ENCODE measurements at places on chromosomes 6 and 20.

DNA sequence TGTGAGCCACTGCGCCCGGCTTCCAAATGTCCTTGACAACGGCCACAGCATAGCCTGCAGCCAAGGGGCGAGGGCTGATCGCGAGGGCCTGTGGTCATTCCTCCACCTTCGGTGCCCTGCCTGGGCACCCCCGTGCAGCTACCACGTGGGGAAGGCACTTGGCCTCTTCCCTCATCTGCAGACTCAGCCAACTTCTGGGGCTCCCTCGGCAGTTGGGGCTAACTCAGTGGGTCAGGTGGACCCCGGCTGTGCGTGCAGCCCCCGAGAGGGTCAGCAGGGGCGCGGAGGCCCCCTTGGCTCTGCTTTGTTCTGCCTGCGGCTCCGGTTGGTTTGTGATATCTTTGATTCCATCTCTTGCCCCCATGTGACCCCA lies 52.9 kb upstream of the BHLHE23 start:
- DNase-seq, result no peak

GRCh38 chr6:41371461-41371991 lies 36.1 kb downstream of the NCR2 start:
- peak; percentile 52 for DNase-seq

GRCh38 chr6:25519856-25520255 lies 132.2 kb upstream of the SCGN start:
- DNase-seq, result no peak

DNA sequence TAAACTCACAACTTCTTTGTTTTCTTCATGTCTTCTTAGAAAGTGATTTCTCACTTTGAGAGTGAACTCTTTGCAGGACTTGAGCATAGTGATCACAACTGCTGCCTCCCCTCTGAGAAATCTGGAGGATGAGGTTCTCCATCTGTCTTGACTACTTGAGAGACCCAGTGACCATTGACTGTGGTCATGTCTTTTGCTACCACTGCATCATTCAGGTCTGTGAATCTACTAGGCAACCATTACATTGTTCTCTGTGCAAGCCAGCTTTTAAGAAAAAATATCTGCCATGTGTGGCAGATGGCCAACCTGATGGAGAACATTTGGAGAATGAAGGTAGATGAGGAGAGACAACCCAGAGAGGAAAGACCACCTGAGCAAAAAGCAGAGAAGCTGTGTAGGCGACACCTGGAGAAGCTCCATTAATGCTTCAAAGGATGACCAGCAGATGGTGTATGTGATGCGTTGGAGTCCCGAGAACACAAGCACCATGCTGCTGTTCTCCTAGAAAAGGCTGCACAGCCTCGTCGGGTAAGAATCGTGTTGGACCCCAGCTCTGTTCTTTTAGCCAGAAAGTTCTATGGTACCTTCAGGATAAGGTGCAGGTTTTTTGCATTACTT lies 25.1 kb upstream of the TRIM26 start:
- peak; percentile 22 for DNase-seq

DNA sequence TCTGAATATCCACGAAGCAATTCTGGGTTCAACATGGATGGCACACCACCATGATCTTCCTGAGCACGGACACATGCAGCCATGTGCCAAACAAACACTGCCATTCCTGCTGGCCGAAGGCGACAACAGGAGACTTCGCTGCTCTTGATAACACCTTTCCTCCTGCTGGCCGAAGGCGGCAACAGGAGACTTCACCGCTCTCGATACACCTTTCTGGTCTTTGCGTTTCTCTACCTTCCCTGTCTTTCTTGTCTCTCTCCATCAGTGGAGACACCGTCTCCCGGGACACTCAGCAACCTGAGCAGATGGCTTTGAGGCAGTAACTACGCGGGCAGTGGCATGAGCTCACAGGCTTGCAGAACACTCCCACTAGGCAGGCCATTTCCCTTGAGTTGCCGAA lies 54.9 kb upstream of the MPC1 start:
- no peak for DNase-seq

- no peak for DNase-seq
Measured at GRCh38 chr6:156575361-156575760, 201.8 kb upstream of the ARID1B start.

DNA sequence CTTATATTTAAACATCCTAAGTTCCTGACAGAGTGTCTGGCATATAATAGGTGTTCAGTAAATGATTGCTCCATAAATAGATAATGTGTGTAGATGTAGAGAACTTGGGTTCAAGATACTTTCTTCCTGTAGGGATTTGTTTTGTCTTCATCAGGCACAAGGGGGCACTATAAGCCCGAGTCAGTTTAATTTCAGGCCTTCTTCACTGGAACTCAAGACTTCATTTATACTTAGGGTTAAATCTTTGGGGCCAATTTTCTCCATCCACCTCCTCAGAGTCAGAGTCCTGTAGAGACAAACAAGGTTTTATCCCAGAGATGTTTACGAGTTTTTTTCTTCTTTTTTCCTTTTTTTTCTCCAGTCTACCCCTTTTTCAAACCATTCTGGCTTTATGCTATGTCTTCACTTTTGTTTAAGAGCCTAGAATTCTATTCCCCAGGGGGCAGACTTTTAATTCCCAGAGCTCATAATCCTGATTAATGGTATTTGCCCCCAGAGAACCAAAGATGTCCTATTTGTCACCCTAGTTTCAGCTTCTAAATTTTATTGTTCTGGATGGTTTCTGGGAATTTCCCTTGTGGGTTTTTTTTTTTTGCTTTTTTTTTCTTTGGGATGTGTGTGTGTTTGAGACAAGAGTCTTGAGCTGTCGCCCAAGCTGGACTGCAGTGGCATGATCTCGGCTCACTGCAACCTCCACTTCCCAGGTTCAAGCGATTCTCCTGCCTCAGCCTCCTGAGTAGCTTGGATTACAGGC lies 88.4 kb downstream of the HFE start:
- DNase-seq, result peak; percentile 88

DNA sequence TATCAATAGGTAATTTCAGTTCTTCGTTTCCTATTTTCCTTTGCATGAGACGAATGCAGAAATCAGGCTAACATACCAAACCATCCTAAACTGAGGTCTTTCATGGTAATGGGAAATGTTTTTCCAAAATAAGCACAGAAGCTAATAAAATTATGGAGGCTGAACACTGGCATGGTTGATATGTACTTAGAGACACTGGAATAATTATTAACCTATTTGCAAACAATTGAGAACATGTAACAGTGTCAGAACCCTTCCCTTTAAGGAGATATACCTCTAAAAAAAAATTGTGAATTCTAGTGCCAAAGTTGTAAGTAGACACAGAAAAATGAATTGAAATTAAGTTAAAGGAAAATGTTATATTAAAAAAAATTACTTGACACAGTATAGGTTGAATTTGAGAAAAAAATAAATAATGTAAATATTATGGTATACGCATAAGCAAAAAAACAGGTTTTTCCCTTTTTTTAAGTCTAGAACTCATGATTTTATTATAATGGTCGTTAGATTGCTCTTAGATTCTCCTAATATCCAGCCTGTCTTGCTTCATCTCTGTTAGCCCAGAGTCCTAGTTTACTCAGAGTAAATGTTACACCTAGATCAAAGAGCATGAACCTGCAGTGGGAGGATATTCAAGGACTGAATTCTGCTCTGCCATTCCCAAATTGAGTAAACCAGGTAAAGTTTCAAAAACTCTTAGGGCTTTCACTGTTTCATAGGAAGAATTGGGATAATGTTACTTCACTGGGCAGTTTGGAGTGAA lies 1.7 kb downstream of the SLC17A2 start:
- DNase-seq, result no peak

DNA sequence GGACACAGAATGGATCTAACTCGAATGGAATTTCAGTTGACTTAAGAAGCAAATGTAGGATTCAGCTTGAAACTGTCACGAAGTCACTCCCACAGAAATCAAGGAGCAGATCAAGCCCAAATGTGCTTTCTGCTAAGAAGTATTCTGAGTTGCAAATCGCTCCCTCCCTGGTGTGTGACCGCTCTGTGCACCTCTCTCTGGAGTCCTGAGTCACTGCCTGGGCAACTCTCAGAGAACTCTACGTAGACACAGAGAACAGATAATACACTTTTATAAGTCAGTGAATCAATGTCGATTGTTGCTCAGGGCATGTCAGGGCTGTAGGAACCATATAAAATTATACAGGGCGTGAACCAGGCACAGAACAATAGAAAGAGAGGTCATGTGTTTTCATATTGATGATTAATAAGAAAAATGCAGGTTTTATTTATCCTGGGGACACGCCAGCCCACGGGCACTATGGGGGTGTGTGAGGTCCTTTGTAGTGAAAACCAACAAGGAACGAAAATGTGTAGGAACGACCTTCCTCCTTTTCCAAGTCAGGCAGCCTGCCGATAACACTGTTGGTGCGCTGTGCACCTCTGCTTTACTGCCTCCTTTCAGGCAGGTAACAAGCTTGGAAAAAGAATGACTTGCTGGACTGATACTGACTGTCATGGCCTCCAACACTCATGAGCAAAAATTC lies 248.1 kb upstream of the FOXQ1 start:
- no peak for DNase-seq

DNA sequence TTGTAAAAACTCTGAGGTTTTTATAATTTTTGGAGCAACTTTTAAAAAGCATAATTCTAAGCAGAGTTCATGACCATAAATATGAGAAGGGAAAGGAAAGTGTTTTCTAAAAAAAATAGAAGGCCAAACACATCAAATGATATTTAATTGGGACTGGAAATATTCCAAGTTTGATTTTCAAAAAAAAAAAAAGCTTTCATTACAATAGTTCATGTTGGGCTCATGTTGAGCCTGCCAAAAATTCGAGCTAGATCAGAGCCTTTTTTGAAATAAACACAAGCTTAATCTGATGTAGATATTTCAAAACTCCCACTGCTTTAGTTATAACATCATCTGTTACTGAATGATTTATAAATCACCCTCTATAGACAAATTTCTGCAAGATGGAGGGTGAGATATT lies 163.4 kb upstream of the DEFB112 start:
- no peak for DNase-seq

GRCh38 chr6:117559299-117559698 lies 43.0 kb downstream of the GOPC start:
- no peak for DNase-seq

DNA sequence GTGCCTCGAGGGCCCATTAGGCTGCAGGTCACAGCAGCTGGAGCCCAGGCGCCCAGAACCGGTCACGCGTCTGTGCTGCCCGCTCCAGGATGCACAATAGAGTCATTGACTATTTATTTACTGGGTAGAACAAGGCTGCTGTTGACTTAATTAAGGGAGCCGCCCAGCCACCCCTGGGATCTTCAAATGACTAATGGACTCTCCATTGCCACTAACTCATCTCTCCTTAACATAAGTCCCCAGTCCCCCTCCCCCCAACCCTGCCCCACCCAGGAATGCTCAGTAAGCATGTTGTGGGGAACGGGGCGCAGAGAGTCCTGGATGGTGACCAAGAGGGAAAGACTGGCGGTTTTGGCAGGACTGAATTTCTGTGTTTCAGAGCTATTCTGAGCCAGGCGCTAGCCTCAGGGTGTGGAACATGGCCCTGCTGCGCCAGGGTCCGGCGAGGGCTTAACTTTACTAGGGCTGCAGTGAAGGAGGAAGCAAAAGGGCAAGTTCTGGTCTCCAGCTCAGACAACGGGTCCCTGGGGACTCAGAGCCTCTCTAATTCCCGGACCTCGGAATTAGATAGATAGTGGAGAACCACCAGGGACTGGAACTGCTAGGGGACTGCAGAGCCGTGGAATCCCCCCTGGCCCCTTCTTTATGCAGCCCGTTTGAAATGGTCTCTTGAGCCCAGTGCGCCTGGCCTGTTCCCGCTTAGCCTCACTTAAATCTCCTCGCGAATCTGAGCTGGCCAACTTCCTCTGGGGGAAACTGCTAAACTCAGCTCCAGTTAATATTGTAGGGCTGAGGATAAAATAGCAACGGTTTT lies 1.5 kb upstream of the GRIK2 start:
- DNase-seq, result no peak

- peak; percentile 65 for DNase-seq
Measured at GRCh38 chr6:134683783-134684422, 266.0 kb downstream of the ALDH8A1 start.

GRCh38 chr6:37541346-37541745 lies 41.7 kb upstream of the CCDC167 start:
- no peak for DNase-seq

DNA sequence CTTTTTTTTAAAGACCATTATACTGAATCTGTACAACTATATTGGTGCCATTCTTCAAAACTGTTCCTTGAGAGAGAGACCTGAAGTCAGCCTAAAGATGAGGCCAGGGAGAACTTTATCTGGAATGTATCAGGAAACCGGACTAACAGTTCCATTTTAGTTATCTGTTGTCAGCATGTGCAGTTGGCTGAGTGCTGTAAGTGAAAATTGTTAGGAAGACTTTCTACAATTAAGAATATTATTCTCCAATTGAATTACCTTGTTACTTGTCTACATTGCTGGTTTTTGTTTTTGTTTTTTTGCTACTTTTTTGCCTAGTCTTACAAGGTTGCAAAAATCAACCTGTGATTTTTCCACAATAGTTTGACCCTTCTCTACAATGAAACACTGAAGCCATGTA lies 7.5 kb downstream of the CEP57L1 start:
- no peak for DNase-seq

GRCh38 chr6:16787128-16787682 lies 25.9 kb upstream of the ATXN1 start:
- DNase-seq, result peak; percentile 78

DNA sequence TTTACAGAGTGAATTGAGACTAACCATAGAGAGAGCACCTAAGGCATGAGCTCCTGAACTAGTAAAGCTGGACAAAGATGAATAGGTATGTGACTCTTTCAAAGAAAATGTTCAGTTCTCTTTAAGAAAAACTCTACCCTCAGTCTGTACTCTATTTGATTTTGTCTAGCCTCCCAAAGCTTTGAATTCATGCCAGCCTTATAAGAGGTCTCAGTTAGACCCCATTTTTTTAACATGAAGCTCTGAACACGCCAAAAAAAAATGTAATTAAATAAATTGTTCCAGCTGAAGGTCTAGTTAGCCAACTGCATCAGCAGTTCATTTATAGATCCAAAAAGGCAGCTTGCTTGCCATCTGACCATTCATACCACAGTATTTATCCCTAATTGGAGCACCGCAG lies 71.6 kb downstream of the COL9A1 start:
- no peak for DNase-seq

GRCh38 chr6:18400831-18401446 lies 13.8 kb downstream of the RNF144B start:
- no peak for DNase-seq

DNA sequence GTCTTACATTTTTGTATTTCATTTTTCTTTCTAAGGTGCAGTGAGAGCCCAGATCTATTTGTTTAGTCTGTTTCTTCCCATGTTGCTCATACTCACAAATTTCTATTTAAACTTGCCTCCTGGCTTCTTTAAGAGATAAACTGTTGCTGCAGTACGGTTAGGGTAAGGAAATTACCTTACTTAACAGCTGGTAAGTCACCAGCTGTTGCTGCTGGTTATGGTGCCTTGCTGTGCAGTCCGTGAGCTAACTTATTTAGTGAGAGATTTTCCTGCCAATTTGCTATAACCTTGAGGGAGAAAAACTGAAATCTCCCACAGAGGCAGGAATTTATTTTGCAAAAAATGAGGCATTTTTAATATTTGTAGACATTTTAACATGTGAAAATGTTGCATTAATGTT lies 261.0 kb downstream of the UST start:
- no peak for DNase-seq
